NCI-H2081 (cell line): ENCODE measurements at places on chromosomes 7 and 10.

DNA sequence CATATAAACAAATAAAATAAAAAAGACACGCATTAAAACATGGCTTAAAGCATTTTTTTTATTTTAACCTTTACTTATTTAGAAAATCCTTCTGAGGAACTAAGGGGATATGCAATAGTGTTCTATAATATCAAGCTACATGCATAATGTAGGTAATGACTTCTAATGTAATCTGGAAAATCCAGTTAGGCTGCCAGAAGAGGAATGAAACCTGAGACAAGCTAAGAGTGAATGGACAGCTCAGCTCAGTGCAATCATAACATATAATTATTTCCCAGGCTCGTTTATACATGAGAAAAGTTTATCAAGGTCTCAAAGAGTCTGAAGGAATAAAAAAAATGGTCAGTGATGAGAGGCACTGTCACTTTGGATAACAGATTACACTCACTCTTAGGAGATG, 649.0 kb upstream of the PCDH15 start:
- DNase-seq = no peak

- no peak for DNase-seq
Measured at GRCh38 chr7:92765725-92766124, 70.6 kb downstream of the CDK6 start.

DNA sequence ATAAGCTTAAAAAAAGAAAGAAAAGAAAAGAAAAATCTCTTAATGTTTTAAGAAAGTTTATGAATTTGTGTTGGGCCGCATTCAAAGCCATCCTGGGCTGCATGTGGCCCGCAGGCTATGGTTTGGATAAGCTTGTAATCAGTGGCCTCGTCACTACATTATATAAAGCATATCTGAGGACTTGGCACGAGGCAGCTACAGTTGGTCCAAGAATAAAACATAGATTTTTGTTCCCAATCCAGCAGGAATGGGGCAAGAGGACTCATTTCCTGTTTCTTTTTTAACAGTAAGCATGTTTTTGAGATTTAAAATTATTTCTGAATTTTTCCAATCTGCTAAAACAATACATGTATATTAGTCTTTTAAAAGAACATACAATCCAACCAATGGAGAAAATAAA, 28.6 kb downstream of the MCM10 start:
- DNase-seq = no peak

DNA sequence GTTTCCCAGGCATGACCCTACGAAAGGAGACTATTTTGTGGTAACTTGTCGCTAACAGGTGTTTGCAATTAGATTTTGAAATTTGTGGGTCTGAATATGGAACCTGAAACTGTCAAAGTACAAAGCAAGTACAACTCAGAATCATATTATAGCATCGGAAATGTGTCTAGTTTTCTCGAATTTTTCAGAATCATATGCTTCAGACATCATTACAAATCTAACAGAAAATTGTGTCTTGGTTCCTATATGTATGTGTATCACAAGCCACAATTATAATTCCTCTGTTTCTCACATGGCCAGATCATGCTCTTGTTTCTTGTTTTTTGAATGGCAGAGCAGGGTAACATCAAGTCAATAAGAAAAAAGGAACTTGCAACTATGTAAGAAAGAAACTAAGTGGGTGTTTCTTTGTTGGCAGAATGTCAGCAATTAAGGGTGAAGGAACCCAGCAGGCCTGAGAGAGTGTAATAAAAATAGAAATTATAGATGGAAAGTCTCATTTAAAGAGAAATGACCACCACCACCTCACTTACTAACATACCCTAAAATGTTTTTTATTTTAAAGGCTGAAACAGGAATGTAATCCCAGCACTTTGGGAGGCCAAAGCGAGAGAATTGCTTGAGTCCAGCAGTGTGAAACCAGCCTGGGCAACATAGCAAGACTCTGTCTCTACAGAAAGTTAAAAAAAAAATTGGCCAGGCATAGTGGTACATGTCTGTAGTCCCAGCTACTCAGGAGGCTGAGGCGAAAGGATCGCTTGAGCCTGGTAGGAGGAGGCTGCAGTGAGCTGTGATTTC, 51.3 kb downstream of the PRTFDC1 start:
- DNase-seq = no peak

- no peak for DNase-seq
Measured at GRCh38 chr10:58254644-58255043, 13.1 kb downstream of the IPMK start.

GRCh38 chr10:11245095-11245479, 227.4 kb downstream of the CELF2 start:
- no peak for DNase-seq
